NAMALWA (cell line): ENCODE measurements at places on chromosomes 5 and 9.

GRCh38 chr5:65481635-65482295 lies at the start of gene ADAMTS6:
Gene ADAMTS6, minus strand, starts transcription at chr5:65481920. Its CDS starts 8,247 bp downstream, at chr5:65473673.
- peak; percentile 96 for DNase-seq

- no peak for DNase-seq
These were observed 1.6 kb upstream of the PAPPA start for GRCh38 chr9:116151966-116152381.

DNA sequence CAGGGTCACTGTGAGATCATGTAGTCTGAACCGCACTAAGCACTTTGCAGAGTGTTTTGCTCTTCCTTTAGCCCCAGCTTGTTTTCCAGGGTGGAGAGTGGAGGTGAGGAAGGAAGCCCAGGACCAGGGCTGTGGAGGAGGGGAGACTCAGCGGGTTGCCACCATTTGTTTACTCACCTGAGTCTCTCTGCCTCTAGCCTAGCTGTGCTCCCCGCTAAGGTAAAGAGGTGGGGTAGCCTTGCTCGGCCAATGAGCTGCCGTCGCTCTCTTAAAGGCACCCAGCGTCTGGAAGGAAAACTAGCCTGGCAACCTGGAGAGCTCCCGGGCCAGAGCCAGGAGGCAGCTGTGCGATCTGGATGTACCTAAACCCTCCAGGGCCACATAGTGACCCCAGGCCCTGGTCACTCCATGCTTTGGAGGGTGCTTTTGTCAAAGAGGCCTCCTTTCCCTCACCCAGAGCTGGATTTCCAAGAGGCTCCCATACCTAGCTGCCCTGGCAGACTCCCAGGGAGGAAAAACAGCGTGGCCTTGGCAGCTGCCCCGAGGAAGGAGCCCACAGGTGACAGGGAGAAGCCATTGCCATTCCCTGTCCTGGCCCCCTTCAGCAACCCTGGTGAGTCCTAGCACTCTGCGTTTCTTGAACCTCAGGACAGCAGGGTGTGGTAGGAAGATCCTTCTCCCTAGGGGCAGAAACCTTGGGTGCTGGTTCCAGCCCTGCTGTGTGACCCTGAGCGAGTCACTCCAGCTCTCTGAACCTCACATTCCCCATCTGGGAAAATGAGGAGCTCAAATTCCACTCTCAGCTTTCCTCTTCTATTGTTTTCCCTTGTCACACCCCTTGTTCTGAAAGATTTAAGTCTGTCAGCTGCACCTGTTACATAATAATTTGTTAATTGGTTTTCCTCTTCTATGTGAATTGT lies 42.4 kb upstream of the LARP1 start:
- DNase-seq: no peak

GRCh38 chr9:74951725-74952151 lies 974 bp downstream of the C9orf40 start:
- peak; percentile 62 for DNase-seq

- DNase-seq: no peak
These were observed 182.9 kb upstream of the MEF2C start for GRCh38 chr5:89065919-89066318.

DNA sequence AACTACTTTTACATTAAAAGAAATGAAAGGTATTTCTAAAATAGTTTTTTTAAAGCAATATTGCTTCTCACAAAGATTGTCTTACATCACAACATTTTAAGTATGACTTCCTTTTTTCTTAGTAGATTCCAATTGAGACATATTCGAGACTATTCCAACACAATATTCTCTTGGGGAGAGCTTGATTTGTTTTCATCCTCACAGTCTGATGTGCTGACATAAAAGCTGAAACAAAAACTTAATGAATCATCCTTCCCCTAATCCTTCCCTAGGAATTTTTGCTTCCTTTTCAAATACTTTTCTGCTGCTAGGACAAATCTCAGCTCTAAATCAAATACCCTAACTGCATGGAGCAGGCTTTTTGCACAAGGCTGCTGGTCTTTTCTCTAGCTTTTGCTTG lies 245.8 kb upstream of the MAP3K1 start:
- DNase-seq: no peak

DNA sequence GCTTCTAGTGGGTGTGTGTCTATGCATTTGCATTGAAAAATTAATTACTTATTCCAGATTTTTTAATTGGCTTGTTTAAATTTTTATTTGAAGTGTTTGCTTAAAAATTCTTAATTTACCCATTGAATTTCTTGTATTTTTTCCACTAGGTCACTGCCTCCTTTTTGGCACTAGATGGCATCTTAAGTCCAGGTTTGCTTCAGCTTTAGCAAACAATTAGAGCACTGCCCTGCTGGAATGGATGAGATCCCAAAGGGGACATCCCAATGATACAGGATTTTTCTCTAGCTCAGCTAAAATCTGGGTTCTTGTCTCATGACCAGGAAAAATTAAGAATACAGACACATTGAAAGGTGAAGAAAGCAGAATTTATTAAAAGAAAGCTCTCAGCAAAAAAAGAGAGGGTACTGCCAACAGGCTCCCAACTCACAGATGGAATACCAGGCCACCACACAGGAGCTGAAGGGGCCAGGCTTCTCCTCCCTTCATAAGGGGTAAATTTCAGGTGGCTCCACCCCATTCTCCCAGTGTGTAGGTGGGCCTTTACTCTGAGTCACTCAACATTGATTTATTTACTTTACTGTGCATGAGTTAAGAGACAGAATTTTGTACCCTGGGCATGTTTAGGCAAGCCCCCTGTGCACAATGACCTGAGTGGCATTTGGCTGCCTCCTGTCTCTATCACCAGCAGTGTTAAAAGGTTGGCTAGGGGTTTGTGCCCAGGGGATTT lies 532.4 kb downstream of the ANXA1 start:
- DNase-seq: peak; percentile 37

DNA sequence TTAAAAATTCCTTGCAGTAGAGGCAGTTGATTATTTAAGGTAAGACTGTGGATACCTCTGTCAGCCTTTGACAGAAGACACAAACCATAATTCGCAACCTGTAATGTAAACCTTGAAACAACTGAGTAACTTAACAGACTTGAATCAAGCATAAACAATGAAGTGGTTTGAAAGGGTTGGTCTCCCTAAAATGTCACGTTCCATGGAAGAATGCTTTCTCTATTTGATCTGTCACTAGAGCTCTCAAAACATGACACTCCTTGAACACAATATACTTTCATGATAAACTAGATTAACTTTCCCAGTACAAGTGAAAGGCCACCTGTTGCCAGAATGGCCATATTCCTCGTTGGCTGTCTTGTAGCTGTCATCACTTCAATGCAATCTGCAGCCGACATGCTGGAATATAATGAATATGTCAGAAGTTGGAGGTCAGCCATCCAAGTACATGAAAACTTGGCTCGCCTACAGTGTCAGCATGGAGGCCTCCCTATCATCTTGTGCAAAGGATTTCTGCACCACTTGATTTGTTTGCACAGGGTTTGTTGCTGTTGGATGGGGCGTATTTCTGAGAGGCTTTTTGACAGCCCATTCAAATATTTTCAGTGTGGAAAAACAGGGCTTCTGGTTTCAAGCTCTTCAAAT lies 228.0 kb downstream of the TLE4 start:
- no peak for DNase-seq

GRCh38 chr5:127206320-127207113 lies 84.1 kb upstream of the MEGF10 start:
- no peak for DNase-seq

DNA sequence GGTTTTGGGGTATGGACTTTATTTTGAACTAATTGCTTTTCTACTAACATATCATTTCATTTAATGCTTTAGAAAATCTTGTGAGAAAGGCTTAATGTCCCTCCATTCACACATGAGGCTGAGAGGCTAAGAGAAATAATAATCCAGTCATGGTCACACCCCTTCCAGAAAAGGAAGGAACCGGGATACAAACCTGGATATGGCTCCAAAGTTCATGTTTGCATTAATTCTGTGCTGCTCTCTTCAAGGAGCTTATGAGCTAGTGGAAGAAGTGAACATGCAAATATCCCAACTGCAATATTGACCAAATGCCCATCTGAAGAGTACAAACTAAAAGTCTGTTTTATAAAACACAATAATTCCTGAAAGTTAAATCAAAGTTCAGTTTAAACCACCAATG lies 732.1 kb upstream of the RIOK2 start:
- no peak for DNase-seq

DNA sequence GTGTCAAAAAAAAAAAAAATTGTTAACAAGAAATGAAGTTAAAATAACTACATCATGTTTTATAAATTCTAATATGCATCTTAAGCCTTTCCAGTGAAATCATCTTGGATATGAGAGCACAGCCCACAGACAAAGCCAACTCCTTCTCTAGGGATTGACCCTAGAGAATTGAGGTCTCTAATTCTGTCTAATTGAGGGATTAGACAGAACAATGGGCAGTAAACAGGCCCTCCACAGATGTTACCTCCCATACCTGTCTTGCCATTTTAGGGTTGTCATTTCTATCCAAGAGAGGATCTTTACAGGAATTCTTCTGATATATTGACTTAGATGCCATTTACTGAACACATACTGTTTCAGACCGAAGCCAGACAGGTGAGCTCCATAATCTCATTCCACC lies 42.3 kb downstream of the NSG2 start:
- DNase-seq: no peak

- no peak for DNase-seq
These were observed 135.4 kb upstream of the GNA14 start for GRCh38 chr9:77783518-77783917.

- no peak for DNase-seq
These were observed 12.8 kb downstream of the PDLIM4 start for GRCh38 chr5:132270335-132270665.

- no peak for DNase-seq
These were observed 4.9 kb downstream of the IL6ST start for GRCh38 chr5:55989860-55990259.

DNA sequence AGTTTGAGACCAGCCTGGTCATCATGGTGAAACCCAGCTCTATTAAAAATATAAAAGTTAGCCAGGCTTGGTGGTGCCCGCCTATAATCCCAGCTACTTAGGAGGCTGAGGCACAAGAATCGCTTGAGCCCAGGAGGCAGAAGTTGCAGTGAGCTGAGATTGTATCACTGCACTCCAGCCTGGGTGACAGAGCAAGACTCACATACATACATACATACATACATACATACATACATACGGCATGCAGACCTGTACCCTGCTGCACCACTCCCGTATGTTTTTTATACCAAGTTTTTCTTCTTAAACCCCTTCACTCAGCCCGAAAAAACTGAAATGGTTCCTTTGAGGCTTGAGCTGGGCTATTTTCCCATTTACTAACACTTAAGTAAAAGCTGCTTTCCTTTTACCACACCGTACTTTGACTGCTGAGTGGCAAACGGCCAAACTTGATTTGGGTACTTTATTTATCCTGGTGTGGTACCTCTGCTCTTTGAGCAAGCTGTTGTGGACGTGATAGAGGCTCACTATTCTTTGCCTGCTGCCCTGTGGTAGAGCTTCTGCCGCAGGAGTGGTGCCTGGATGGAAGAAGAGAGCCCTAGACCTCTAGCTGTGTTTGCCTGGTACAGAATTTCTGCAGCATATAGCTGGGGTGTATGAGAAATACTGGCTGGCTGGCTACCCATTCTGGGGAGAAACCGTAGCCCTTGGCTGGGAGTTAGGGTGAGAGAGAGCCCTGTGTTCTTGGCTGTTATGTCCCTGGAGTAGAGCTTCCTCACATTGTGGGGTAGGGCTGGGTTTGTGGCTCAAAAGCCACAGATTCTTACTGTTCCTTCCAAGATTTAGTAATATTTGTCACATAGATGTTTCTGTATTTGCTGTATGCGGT lies 19.4 kb downstream of the IPO11 start:
- no peak for DNase-seq

DNA sequence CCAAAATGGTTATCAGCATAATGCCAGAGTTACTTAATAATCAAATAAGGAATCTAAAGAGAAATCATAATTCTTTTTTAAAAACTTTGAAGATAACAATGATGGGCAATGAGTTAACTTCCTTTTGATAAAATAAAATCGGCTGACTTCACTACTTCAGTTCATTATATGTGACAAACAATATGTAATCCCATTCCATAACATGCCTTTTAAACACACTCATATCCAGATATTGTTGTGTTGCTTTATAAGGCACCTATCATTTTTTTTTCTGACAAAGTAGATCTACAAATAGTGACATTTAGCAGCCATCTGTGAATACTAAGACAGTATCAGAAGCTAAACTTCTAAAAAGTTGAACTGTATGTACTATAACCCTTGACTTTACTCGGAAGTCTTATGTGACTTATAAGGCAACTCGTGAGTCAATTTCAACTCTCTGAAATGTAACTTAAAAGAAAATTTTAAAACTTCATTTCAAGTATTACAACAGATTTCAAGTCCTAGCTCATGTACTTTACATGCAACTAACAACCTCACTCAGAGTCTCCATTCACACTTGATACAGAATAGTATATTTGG lies 7.5 kb downstream of the ADAMTS6 start:
- no peak for DNase-seq

- DNase-seq: no peak
These were observed 53.7 kb upstream of the CTNNA1 start for GRCh38 chr5:138699482-138699881.
